ENCODE measurements at places on chromosomes 2 and 18. TPM values are rescaled to one million over a fixed set of nuclear protein-coding genes. Genes with fewer than 3 reads are reported as not detected.
A peak's percentile ranks its signal among the peaks of the same experiment; 100 is the strongest.

The IL36B gene
- not detected for total RNA-seq

GRCh38 chr2:46690825-46691224 is 211.5 kb downstream of the TMEM247 start:
- no peak for DNase-seq

GRCh38 chr2:122680662-122681061 is 925.2 kb downstream of the TSN start:
- DNase-seq: no peak

GRCh38 chr2:230879271-230879882 is 14.6 kb downstream of the ITM2C start:
- DNase-seq: no peak

DNA sequence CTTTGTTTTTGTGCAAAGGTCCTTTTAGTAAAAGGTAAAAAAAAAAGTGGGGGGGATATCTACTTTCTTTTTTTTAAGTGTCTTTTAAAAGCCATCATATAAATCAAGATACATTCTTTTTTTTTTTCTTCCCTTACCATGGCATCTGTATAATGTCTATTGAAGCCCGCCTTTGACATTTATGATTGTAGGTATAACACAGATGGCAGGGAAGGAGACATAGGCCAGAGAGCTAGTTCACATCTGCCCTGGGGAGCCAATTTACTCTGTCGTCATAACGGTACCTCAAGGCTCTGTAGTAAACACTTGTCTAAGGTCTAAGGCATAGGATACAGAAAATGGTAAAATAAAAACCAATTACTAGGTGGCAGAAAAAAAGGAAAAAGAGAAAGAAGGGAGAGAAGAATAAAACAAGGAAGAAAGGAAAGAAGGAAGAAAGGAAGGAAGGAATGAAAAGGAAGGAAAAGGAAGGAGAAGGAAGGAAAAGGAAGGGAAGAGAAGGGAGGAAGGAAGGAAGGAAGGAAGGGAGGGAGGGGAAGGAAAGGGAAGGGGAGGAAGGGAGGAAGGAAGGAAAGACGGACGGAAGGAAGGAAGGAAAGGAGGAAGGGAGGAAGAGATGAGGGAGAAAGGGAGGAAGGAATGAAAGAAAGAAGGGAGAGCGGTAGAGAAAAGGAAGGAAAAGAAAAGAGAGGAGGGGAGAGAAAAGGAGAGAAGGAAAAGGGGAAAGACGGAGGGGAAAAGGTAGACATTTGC is 343.5 kb downstream of the RBM43 start:
- DNase-seq: no peak

DNA sequence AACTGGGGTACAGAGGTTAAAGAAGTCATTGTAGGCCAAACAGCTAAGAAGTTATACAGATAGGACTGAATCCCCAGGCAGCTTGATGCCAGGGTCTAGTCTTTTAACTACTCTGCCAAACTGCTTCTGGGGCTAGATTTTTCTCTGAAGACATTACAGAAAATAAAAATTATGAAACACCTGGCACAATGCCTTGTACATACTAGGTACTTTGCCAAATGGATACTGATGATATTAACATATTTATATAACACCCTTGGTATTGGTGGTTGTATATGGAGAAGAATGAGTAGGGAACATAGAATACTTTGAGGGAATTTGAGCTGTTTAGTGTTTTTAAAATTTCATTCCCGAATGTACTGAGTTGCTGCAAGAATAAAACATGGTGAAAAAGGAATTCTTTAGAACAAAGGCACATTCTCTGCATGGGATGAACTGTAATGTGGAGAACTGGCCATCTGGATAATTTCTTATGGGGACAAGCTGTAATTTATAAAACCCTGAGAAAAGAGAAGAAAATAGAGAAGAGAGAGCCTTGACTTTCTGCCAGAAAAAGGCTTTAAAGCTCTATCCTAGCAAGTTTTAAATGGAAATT is 210.9 kb upstream of the TMEM200C start:
- no peak for DNase-seq

DNA sequence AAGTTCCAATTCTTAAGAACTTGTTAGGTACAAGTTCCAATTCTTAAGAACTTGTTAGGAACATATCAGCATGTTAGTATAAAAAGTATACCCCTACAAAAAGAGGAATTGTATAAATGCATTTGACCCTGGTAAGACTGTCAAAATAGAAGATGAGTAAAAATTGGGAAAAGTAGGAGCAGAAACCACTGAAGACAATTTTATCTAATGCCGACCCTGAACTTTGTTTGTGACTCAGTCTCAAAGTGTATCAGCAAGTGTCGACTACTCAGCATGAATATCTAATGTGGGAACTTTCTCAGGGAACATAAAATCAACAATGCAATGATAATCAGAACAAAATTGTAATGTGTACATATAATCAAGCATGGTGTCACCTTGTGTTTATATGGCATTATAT is 583 bp upstream of the CD226 start:
- no peak for DNase-seq

GRCh38 chr2:203730883-203731282 is 24.4 kb downstream of the CD28 start:
- no peak for DNase-seq

DNA sequence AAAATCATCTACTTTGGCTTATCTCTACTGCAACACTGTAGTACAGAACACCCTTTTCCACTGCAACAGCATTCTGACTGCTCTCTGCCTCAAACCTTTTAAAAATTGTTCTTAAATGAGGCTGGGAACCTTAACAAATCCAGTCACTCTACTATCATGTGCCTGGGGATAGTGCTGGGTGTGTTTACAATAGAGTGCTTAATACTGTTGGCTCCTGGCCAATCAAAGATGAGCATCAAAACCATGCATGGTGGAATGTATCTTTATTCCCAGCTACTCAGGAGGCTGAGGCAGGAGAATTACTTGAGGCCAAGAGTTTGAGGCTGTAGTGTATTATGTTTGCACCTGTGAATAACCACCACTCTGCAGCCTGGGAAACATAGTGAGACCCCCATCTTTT is 7.4 kb downstream of the ANKAR start:
- no peak for DNase-seq

GRCh38 chr2:86413296-86414094 is 27.7 kb upstream of the KDM3A start:
- DNase-seq: no peak

DNA sequence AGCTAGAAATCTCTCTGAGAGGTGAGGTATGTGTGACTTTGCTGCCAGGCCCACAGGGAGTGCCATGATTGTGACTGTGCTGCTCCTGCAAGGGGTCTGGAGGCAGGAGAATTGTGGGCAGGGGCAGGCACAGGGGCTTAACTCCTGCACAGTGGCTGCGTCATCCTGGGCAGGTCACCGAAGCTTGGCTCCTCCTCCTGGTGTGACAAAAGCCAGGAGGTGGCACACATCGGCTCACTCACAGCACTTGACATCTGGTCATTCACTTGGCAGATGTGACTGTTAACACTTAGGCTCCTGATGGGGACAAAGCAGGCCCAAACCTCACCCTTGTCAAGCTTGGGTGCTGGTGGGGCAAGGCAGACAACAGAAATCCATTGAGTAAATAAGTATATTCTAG is 36.4 kb upstream of the GLI2 start:
- no peak for DNase-seq

DNA sequence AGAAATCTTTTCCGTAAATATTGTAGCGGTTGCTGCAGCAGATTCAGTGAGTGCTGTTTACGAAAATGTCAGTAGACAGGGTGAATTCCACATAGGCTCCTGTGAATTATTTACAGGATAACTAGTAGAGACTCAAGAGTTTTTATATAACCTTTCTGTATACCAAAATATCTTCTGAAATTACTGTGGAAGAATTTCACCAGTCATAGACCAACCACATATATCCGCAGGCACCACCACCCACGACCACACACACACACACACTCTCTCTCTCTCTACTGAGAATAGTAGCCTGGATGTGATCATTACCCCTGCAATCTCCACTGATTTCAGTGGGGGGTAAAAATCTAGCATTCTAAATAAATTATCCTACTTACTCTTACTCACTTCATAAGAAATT is 341.8 kb downstream of the RBM43 start:
- no peak for DNase-seq

- DNase-seq: peak; percentile 55
These were observed 62.5 kb downstream of the HDLBP start for GRCh38 chr2:241252778-241253475.

DNA sequence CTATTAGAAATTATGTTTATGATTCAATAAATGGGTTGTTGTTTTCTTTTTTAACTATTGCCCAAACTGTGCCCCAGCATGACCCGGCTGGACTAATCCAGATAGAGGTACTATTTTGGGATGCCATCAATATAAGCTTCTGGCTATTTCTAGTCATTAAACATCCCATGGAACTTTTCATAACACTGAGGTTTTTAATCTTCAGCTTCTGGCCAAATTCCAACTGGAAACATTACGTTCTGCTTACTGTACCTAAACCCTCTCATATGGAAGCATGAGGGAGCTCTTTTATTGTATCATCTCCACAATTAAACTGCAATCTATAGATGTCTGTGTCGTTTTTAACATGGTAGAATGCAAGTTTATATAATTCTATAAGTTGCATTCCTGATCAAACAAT is 674.7 kb downstream of the ARHGAP15 start:
- DNase-seq: no peak

Data from mesenteric fat pad (tissue), 1 donor.